Suppressor macrophage (primary cell): ENCODE measurements at places on chromosomes 3 and 15.

GRCh38 chr15:66296186-66296585 lies 2.8 kb downstream of the DIS3L start:
- DNase-seq: no peak

DNA sequence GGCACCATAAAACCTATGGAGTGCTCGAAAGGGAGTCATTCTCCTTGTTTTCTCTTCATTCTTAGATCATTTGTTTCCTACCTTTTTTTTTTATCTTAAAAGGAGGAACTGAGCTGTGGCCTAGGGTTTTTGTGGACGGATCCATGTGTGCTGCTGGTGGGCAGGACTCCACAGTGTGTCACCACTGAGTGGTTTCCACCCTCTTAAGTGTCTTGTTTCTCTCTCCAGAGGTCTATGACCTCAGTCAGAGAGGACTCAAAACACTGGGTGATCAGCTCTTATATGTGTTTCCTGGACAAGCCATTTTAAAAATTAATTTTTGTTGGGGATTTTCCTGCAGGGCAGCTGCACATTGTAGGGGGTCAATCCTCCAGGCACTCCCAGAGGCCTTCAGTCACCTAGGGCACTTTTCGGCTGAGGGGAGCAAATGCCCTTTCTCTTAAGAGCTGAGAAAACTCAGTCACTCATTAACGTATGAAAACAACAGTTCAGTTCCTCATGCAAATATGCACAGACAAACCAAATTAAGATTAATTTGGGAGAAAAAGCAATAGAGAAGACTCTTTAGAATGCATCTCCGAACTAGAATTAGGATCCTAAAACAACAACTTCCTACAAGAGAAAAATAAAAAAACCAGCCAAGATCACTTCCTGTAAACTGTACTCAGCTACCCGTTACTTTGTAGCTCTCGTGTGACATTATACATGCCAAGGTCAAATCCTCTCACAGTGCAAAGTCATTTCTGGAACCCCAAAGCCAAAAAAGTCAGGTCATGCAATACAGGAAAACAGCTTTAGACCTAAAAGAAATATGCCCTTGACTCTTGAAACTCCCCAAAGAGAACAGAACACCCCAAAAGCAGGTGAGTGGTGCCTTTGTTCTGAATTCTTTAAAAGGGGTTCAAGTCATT lies 27.6 kb upstream of the FAM3D start:
- DNase-seq: peak; percentile 58

DNA sequence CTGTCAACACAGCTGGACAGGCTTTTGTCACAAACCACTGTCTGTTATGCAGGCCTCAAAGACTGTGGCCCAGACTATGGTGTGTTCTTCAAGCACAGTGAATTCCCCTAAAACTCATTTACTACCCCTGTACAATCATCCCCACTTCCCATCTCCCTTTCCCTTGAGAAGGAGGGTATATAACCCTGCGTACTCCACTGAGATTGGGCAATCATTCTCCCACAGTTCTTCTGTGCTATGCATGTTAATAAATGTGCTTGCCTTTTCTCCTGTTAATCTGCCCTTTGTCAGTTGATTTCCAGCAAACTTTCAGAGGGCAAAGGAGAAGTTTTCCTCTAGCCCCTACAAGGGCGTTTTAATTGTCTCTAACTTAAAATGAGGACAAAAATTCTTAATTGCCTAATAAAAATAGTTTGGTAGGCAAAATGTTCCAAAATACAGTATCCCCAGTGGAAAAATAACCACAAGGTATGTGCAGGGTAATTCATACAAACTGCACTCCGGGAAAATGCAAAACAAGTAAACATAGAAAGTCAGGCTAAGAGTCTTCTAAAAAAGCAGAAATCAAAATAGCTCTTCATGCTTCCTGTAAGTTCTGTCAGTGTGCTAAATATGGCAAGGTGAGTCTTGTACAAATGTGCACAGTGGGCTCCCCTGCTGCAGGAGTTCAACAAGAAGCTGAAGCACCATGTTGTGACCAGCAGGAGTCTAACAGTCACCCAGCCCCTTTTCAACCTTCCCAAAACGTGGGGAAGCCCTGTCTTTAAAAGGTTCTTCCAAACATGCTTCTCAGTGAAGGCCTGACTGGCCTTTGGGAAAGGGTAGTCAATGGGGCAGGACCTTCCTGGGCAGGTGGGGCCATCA lies 10.2 kb downstream of the ATP10A start:
- peak; percentile 45 for DNase-seq

DNA sequence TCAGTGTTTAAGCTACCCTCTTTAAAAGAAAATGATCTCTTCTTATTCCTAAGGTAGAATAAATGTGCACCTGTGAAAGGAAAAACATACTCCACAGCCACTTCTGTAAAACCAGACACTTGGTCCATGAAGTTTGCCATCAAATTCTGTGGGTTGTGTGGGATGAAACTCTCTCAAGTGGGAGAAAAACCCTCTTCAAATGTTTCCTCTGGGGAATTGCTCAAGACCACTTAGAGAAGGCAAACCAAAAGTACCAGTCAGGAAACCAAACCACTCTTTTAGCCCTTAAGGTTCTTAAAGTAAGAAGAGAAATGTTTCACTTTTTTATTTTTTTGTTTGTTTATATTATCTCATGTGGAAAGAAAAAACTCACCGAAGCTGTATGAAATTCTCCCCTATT lies 1.2 kb downstream of the COL8A1 start:
- no peak for DNase-seq

DNA sequence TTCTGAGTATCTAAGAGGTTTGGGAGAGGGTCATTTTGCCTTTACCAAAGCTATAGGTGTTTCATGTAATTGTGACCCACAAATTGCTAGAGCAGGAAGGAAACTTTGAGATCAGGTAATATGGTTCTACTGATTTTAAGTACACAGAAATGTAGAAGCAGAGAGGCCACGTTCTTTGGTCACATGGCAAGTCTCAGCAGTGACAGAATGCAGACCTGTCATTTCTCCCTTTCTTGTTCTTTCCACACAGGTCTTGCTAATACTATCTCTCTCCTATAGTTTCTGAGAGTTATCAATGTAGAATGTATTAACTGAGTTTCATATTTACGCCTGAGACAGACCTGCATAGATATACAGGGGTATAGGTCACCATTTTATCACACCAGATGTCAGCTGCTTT lies 10.9 kb upstream of the RTP1 start:
- no peak for DNase-seq

GRCh38 chr3:177591379-177591778 lies 394.1 kb upstream of the TBL1XR1 start:
- peak; percentile 87 for DNase-seq

DNA sequence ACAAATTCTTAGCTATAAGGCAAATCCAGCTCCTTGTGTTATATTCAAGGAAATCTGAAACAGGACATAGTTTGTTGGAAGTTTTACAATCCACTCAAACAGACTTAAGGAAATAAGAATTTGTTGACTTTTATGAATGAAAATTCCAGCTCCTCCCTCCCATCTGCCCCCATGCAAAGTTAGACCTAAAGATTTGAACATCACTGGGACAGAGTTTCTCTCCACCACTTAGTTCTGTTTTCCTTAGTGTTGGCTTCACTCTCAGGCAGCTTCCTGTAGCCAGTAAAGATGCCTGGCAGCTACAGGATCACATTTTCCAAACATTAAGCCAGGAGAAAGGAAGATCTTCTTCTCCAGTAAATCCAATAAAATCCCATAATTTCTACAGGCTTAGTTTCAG lies 265.0 kb downstream of the TAFA4 start:
- DNase-seq: no peak

- DNase-seq: no peak
Observed at GRCh38 chr15:28960979-28961378, 75.2 kb downstream of the APBA2 start.

DNA sequence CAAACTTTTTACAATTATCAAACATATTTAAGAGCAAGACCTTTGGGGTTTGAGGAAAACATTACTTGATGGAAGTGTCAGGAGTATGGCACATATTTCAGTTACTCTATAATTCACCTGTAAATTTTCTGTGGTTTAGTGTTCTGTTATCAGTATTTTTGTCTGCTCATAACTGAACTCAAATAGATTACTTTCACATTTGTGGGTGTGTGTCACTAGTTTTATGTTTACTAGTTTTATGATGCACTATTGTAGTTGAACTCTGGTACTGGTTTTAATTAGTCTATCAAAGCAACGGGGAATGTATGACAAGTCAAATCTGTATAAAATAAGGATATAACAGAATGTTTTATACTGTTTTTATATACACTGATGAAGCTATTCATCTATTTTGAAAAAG lies 27.2 kb downstream of the OXSM start:
- no peak for DNase-seq

GRCh38 chr3:142595141-142595540 lies 1.1 kb upstream of the PLS1 start:
- no peak for DNase-seq

GRCh38 chr15:64009798-64010261 lies 36.5 kb downstream of the DAPK2 start:
- DNase-seq: no peak

DNA sequence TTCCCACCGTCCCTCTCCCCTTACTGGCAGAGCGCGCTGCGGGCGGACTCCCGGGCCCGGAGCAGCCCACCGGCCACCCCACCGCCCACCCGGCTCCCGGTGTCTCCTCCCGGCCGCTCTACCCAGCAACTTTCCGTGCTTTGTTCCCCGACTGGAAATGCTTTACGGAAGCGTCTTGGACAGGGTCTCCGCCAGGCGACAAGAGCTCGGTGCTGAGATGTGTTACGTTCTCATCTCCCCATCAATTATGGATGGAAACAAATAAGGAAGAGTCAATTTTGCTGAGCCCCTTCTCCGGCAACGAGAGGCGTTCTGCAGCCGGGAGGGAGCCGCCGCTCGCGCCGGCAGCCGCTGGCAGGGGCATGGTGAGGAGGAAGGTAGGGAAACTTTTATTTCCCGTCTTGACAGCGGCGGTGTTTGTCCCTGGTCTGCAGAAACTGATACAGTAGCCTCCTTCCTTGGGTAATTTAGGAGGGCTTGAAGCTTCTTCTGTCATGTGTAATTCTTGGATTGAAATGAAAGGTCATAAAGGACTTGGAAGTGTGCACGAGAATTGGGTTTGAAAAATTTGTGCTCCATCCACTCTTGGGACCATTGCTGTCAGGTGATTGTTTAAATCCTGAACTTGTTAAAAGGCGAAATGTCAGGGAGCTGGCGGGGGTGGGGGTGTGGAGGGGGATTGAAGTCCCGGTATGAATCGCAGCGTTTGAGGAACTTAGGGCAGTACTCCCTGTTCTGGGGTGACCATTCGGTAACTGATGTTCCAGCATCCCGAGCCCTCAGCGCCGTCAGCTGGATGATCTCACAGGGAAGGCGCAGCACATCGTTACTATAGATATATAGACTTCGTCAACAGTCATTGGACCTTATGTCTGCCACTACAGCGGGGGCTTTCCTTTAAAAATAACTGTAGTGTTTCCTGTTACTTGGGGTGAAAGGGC lies 1.5 kb downstream of the SEMA6D start:
- DNase-seq: peak; percentile 2

DNA sequence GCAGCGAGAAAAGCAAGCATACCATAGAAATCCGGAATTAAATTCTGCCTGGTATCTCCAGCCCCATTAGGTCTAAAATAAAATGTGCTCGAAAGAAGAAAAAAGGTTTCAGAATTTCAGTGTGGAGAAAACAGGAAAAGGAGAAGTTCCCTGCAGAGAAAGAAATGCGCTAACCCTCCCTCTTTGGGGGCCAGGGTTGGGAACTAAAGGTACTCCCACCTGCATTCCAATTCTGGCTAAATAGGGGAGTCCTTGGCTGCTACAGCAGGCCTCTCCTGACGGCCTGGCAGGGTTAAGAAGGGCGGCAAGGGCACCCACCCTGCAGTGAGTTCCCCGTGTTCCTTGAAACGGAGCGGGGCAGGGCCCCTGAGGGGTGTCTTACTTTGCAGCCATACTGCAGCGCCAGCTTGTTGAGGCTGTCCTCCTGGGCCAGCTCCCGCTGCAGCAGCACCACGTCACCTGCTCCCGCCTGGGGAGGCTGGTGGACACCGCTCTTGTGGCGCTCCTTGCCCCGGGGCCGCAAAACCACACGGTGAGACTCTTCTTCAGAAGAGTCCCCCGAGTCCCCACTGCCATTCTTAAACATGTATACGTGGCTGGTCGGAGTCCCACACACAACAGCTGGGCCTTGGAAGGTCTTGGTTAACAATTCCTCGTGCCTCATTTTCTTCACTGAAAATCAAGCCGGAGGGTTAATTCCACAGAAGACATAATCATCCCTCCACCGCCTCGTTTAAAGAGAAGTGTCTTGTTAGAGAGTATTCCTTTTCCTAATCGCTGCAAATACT lies 1.7 kb downstream of the LYSMD4 start:
- DNase-seq: no peak

DNA sequence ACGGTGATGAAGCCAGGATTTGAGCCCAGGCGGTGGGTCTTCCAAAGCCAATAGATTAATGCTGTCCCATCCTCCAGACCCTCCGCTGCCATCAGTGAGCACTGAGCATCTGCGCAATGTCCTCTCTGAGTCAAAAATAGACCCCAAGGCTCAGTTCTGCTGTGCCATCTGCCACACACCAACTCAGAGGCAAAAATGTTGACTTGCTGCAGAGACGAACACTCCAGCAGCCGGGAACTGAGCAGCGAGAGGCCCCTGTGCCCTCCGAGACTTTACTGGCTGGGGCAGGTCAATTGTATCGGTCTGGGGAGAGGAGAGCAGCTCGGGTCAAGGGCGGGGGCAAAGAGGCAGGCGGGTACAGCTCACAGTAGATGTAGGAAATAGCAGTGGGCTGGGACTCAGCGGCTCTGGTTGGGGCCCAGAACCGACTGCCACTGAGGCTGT lies 41.5 kb upstream of the ATP2B2 start:
- no peak for DNase-seq

DNA sequence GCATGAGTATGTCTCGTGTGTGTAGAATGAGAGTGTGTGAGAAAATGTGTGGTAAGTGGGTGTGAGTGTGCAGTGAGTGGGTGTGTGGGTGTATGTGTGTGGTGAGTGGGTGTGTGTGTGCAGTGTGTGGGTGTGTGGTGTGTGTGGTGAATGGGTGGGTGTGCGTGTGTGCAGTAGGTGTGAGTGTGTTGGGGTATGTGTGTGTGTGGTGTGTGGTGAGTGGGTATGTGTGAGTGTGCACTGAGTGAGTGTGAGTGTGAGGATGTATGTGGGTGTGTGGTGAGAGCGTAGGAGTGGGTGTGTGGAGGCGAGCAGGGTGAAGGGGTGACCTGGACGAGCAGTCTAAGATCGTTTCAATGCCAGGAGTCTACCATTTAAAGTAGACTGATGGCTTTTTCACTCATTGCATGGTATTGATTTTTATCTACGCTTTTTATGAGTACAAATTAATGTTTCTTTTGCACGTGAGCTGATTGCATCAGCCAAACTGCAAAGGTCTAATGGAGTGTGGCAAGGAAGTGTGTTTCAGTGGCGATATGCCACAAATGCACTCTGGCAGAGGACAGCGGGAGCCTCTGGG lies 1.6 kb upstream of the CPN2 start:
- DNase-seq: no peak
